ENCODE measurements at places on chromosomes 11 and 22. TPM values are rescaled to one million over a fixed set of nuclear protein-coding genes. Genes with fewer than 3 reads are reported as not detected.

DNA sequence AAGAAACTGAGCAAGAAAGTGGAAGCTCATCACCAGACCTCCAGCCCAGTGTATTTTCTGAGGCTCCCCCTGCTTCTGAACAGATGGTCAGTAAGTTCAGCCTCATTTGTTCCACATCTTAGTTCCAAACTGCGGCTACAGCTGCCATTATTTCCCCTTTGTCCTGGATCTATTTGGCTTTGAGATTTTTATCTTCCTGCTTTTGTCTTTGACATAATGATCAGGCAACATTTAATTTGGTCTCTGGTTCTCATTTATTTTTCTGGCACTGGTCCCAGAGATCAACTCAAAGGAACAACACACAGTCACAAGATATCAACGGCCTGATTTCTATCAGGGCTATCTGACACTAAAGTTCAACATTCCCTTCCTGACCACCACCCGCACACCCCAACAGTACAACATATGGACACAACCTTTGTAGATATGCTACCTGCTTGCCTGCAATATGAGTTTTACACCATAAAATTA is 137.5 kb downstream of the FAM76B start:
- H3K4me3 ChIP-seq, result no peak overlapping the region
- H3K36me3 ChIP-seq, result no peaks in the 10 kb centered on the region
- H3K27ac ChIP-seq, result no peak overlapping the region
- no peaks in the 10 kb centered on the region for H3K4me1 ChIP-seq
- DNase-seq, result no peak

GRCh38 chr11:77287615-77288273 is 13.7 kb downstream of the GDPD4 start:
- H3K27ac ChIP-seq, result no peak overlapping the region
- H3K36me3 ChIP-seq, result no peaks in the 10 kb centered on the region
- no peak for DNase-seq
- H3K4me3 ChIP-seq, result no peak overlapping the region

F2 gene
- total RNA-seq, result not detected

MOGAT2 gene
- total RNA-seq, result not detected

DNA sequence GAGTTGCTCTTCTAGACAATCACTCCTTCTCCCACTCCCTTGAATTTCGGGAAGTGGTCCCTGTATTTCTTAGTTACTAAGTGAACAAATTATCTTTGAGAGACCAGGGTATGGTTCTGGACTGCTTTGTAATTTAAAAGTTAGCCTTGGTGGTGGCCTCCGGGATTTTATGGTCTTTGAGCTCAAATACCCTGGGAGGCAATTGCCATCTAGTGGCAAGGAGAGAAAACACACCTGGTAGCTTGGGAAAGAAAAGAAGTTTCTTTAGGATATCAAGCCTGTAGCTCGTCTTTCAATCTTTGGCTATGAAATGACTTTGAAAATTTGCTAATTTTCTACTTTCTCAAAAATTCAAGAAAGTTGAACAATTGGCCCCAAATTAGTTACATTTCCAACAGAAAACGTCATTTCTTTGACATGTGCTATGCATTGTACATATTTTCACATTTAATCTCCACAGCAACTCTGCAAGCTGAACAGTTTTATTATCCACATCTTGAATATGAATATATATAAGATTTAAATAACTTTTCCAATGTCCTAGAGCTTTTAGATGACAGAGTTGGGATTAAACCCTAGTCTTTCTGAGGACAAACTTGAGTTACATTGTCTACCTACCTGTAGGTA is 39.1 kb downstream of the MMP27 start:
- no peaks in the 10 kb centered on the region for H3K4me1 ChIP-seq
- no peak overlapping the region for H3K4me3 ChIP-seq
- no peaks in the 10 kb centered on the region for H3K27me3 ChIP-seq

OR5A1 gene
- total RNA-seq, result not detected

TMEM132A gene
- total RNA-seq, result 10.2 TPM

DNA sequence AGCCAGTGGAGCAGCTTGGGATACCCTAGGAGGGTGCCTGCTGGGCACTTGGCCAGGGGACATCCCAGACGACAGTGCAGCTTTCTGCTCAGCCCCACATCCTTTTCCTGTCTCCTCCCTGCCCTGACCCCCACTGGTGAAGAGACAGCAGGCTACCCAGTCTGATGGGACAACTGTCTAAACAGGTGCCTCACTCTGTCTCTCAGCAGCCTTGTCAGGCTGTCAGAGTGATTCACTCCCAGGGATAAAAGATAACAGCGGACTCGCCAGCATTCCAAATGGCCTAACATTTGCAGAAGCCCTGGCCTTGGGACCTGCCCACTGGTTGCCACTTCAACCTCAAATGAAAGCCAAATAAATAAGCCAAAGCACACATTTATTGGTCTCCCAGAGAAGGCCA is 318.6 kb upstream of the PLET1 start:
- H3K36me3 ChIP-seq, result no peaks in the 10 kb centered on the region
- no peak overlapping the region for H3K27ac ChIP-seq
- no peak overlapping the region for H3K4me3 ChIP-seq
- H3K4me1 ChIP-seq, result no peaks in the 10 kb centered on the region
- no peaks in the 10 kb centered on the region for H3K27me3 ChIP-seq
- peak; percentile 33 for DNase-seq

GRCh38 chr11:134449713-134450112 is 37.7 kb upstream of the B3GAT1 start:
- H3K36me3 ChIP-seq, result no peaks in the 10 kb centered on the region
- no peak overlapping the region for H3K4me3 ChIP-seq
- no peaks in the 10 kb centered on the region for H3K27me3 ChIP-seq
- H3K4me1 ChIP-seq, result no peaks in the 10 kb centered on the region
- no peak for DNase-seq

- no peaks in the 10 kb centered on the region for H3K27me3 ChIP-seq
- H3K36me3 ChIP-seq, result no peaks in the 10 kb centered on the region
- peak overlapping the region; percentile 44 for H3K27ac ChIP-seq
- peaks cover 4% of the 10 kb centered on the region for H3K4me1 ChIP-seq
- no peak overlapping the region for H3K4me3 ChIP-seq
Observed at GRCh38 chr11:94106716-94107115, 21.9 kb upstream of the PANX1 start.

PKDREJ gene
- 0.08 TPM for total RNA-seq

- H3K27ac ChIP-seq, result peak overlapping the region; percentile 83
- peaks cover 98% of the 10 kb centered on the region for H3K4me1 ChIP-seq
- peaks cover 82% of the 10 kb centered on the region for H3K36me3 ChIP-seq
- DNase-seq, result no peak
- no peak overlapping the region for H3K4me3 ChIP-seq
Observed at GRCh38 chr22:46107753-46108563, 42.4 kb upstream of the PPARA start.

- H3K27me3 ChIP-seq, result no peaks in the 10 kb centered on the region
- no peaks in the 10 kb centered on the region for H3K4me1 ChIP-seq
- H3K4me3 ChIP-seq, result no peak overlapping the region
- DNase-seq, result no peak
Observed at GRCh38 chr11:87347441-87347840, 309.7 kb downstream of the TMEM135 start.

GRCh38 chr11:126891556-126892217 is 108.9 kb downstream of the KIRREL3 start:
- no peak overlapping the region for H3K4me3 ChIP-seq
- H3K27me3 ChIP-seq, result no peaks in the 10 kb centered on the region
- H3K36me3 ChIP-seq, result no peaks in the 10 kb centered on the region
- no peak overlapping the region for H3K27ac ChIP-seq
- no peaks in the 10 kb centered on the region for H3K4me1 ChIP-seq
- no peak for DNase-seq

VWCE gene
- 1.7 TPM for total RNA-seq

KCNJ5 gene
- 3.5 TPM for total RNA-seq
